ENCODE measurements at places on chromosomes 2 and 18.

DNA sequence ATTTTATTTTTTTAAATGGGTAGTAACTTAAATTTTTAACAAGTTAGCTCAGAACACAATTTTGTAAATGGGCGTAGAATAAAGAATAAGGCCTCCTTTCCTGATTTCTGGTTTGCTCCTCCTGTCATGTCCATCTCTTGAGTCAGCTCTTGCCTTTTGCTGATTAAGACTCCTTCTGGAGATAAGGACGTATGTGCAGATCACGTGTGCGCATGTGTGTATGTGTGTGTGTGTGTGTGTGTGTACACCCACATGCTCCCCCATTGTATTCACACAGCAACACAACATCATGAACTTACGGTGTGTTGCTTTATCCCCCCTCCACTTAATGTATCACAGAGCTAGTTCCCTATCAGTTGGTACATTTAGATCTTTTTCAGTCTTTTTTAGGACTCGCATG, 182.9 kb downstream of the PRKCE start:
- DNase-seq, result no peak

- DNase-seq, result no peak
Observed at GRCh38 chr2:43133336-43133707, 93.1 kb downstream of the ZFP36L2 start.

- DNase-seq, result no peak
Observed at GRCh38 chr2:85152895-85153294, 19.7 kb downstream of the TCF7L1 start.

DNA sequence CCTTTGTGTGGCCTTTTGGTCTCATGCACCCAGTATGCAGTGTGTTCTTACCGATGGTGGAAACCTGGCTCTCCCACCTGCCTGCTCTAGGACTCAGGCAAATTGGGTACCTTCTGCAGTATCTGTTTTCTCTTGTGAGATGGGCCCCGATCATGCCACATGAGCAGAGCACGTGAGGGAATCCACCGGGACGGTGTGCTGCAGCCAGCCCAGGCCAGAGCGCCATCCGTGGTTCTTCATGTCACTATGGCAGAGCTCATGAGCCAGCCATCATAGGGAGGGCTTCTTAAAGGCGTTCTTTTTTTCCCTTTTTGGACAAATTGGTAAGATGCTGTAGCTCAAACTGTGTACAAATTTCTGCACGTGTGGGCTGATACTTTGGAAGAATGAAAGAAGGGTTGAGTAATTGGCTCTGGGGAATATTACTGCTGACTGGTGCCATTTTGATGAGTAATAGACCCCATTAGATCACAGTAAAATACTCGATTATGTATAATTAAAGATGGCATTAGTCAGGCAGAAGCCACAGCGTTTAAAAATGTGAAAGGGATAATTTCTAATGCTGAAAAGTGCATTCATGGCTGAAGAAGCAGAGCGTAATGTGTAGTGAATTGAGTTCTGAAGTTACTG, 19.2 kb downstream of the SH3RF3 start:
- no peak for DNase-seq

GRCh38 chr2:13067508-13067907, 350.8 kb downstream of the TRIB2 start:
- DNase-seq, result no peak

DNA sequence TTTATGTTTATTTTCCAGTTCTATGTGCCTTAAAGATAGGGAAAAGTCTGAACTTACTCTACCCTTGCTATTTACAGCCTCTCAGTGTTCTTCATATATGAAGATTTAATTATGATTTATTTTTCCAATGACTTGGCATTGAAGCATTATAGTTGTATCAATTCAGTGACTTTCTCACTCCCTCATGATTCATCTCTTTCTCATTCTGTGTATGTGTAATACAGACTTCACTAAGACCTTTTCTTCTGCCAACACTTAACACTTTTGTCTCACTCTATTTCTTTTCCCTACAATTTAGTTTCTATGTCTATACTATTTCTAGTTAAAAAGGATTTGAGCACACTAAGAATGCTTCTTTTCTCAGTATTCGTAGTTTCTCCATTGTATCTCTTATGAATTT, 1470.3 kb upstream of the ACVR2A start:
- no peak for DNase-seq

DNA sequence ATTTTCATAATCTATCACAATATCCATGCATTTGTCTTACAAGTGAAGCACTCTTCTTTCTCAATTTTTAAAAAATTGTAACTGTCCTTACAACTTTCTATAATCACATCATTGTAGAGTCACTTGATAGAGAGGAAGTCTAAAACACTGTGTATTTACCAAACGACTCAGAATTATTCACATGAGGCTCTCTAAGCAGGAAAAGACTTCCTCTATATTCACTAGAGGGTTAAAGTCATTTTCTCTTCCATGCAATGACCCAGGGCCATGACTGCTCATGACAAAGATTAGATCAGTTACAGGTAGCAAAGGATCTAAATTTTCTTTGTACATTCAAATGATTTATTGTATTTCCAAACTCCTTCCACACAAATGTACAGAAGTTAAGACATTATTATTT, 9.0 kb upstream of the SLC1A4 start:
- no peak for DNase-seq

DNA sequence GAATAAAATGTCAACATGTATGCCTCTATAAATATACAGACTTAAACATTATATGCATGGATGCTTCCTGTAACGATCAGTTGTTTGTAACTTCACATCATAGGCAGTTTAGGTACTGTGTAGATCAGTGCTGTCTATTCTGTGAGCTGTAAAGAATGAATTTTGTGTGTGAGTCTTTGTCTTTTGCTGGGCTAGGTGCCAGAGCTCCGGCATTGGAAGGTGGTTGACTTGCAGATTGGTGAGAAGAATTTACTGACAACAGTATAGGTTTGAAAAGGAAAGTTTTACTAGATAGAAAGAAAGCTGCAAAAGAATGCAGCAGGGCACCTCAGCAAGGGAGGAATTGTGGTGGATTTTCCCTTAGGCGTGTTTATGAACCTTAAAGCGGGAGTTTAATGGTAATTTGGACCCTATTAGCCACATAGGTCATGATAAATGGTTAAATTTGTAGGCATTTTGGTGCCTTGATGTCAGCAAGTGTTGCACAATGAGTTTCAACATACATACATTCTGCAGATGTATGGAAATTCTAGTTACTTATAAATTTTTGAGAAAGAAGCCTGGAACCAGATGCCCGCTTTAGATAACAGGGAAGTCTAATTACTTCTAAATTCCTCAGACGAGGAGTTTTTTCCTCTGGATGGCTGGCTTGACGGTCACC, 6.7 kb upstream of the QPCT start:
- no peak for DNase-seq

GRCh38 chr2:170514140-170514539, 201.0 kb upstream of the SP5 start:
- no peak for DNase-seq

DNA sequence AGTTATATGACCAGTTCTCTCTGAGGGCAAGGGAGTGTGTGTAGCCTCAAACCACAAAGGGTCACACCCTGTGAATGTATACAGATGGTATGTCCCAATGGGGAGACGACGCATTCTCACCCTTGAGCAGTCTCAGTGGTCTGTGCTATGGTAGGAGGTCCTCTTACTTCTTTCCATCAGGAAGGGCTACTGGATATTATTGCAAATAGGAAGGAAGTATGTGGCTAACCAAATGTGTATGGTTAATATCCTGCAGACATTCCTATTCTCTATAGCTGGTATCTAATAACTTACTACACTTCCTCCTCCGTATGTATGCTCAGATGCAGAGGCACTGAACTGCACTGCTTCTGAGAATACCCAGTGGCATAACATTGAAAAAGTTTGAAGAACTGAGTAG, 306.7 kb upstream of the CCDC68 start:
- DNase-seq, result no peak

DNA sequence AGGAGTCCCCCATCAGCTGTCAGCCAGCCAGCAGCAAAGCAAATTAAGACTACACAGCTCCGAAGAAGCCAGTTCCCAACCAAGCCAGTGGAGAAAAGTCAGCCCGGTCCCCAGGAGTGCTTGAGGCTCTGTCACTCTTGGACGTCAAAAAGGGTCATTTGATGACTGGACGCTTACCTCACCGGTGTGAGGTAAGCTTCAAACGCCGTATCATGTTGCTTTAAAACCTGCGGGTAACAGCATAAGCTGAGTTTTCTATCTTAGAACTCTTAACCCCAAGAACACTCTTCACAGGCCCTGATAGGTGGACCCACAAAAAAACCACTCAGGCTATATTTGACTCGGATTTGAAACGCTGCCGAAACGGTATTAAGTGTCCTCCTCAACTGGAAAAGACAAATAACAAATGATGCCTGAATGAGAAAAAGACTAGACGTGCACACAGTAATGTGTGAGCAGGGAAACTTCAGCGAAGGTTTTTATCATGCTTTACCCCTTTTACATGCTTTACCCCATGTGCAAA, 682 bp upstream of the LNPK start:
- no peak for DNase-seq

- DNase-seq, result no peak
Observed at GRCh38 chr2:141162314-141162713, 968.5 kb downstream of the LRP1B start.

DNA sequence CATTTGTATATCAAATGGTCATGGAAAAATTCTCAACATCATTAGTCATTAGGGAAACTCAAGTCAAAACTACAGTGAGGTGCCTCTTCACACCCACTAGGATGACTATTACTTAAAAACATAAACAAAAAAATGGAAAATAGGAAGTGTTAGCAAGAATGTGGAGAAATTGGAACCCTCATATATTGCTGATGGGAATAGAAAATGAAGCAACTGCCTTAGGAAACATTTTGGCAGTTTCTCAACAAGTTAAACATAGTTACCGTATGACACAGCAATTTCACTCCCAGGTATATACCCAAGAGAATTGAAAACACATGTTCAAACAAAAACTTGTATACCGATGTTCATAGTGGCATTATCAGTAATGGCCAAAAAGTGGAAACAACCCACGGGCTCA, 18.1 kb upstream of the CYP26B1 start:
- no peak for DNase-seq

DNA sequence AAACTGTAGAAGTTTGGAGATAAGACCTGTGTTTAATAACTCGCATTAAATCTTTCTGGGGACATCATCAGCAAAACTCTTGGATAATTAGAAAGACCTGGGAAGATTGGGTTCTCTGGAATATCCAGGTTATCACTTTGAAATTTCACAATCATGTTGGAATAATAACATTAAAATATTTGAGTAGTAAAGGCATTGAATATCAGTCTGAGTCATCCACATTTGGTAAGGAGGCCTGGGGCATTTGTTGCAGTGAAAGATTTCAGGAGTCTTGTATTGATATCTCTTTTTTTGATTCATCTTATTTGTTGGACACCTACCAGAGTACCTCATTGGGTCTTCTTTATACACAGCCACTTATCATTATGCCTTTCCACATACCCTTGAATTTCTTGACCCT, 95.9 kb downstream of the EPB41L5 start:
- no peak for DNase-seq

Measured in GM19239 (cell line).